ENCODE measurements at places on chromosomes 6 and 20.

DNA sequence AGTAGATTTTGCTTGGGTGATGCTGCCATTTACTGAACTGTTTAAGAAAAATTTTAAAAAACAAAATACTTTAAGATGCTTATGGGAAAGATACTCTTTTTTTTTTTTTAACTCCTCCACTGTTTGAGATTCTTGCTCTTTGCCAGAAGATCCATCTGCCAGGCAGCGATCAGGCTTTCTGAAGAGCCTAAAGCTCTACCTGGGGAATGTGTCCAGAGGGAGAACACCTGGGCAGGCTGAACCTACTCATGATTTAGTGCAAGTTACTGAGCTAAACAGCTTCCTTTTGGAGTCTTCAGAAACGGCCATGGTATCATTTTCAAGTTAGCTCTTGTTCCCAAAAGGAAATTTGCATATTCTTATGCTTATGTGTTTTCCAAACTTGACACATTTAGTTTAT, 23.5 kb upstream of the MLIP start:
- DNase-seq = no peak

- no peak for DNase-seq
Observed at GRCh38 chr20:46752728-46753127, 43.3 kb downstream of the SLC2A10 start.

GRCh38 chr6:53330137-53330536, 18.6 kb downstream of the ELOVL5 start:
- DNase-seq = no peak

GRCh38 chr6:32980488-32981038, 12.2 kb downstream of the BRD2 start:
- DNase-seq = no peak

DNA sequence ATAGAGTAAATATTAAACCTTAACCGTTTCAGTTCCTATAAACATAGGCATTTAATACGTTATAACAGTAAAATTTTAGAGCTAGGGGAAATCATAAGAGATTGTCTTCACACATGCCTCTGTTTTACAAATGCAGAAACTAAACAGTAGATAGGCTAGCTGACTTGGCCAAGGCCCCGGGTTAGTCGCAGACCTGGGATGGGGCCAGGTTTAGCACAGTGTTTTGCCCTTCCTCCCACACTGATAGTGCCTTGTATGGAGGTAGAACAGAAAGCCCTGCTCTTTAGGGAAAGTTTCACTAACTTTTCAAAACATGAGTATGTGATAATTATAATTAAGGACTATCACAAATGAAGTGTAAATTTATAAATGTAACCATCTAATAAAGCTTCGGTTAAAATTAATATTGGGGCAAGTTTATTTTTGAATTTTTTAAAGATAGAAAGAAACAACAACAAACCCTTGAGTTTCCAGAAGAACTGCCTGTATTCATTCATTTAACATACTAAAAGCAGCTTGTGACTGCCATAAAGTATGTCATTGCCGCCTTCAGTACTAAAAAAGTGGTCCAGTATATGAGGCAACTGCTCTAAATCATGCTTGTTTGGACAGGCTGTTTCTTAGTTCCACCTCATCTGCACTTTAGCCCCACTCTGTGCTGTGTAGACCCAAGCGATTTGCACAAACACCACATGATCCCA, 62.5 kb upstream of the LOC128125822 start:
- DNase-seq = no peak

- DNase-seq = no peak
Observed at GRCh38 chr6:41722969-41723529, 12.4 kb downstream of the TFEB start.

GRCh38 chr20:47272893-47273590, 83.5 kb downstream of the ZMYND8 start:
- peak; percentile 15 for DNase-seq

DNA sequence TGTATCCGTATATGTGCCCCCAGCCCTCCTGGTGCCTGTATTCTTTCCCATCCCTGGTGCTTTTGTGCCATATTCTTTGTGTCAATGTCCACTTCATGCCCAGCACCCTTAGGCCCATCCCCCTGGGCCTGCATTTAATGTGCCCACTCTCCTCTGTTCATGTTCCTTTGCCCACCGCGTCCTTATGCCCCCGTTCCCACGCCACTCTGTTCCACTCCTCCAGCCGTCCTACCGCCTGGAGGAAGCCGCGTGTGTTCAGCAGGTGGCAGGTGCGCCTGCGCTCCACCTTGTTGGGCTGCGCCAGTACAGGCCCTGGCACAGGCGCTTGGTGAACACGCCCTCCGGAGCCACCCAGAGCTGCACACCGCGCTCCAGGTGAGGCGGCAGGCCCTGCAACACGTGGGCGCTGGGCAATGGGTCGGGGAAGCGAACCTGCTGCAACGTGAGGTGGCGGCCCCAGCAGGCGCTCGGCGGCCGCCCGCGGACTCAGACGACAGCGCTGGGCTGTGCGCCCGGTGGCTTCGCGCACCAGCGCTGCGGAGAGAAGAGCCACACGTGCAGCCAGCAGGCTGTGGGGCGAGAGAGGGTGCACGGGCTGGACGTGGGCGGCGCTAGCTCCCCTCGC, 4.0 kb upstream of the FOXS1 start:
- no peak for DNase-seq

GRCh38 chr6:80725156-80725930, 618.9 kb downstream of the BCKDHB start:
- DNase-seq = no peak

DNA sequence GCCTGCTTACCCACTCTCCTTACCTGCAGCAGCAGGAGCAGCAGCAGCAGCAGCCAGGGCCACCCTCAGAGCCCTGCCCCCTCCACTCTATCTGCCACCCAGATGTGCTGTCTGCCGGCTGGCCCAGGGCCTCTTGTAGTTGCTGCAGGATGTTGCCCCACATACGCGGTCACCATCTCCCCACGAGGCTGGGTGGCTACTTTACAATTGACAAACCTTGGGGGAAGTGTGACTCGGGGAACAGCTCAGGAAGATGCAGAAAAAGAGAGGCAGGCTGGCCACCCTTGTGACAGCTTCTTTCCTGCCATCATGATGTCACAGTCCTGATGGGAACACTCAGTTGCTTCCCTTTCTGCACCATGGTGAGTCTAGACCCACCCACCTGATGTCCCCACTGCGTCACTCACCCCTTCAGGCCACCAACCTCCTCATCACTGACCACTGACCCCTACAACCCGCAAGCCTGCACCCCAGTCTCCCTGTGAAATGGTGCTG, 14.5 kb downstream of the TREM1 start:
- DNase-seq = no peak

GRCh38 chr6:22249711-22250350, 47.0 kb downstream of the PRL start:
- no peak for DNase-seq

GRCh38 chr6:166286839-166287271, 21.3 kb downstream of the PRR18 start:
- no peak for DNase-seq

GRCh38 chr20:49775229-49775693, 37.4 kb upstream of the SLC9A8 start:
- DNase-seq = no peak

DNA sequence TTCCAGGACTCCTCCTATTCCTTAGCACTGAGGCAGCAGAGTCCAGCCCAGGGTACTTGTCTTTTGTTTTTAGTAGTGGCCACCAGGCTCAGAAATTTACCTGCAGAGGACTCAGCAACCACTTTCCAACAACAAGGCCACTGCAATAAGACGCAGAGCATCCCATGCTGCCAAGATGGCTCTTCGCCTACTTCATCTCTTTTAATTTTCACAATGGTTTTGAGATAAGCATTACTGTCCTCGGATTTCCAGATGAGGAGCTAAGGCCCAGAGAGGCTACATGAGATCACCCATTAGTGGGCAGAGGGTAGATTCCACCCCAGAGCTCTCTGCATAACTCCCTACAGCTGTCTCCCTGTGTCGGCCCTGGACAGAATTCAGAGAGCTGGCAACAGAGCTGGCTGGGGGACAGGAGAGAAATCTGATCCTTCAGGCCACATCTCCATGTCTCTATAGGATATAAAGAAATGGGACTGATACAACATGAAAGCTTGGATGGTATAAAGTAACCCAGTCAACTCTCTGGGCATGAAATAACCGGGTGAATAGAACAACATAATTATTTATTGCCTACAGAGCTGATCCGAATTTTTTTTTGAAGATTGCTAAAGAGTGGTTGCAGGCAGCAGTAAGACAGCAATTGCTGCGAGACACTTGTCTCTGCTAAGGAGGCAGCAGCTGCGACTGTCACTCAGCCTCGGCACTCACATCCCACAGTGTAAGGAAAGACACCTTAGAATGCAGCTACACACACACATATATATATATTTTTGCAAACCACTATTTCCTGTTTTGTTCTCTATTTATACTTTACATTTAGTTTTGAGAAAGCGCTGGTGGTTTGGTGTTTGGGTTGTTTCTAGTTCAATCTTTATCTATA, 37.2 kb downstream of the SCML4 start:
- peak; percentile 23 for DNase-seq

DNA sequence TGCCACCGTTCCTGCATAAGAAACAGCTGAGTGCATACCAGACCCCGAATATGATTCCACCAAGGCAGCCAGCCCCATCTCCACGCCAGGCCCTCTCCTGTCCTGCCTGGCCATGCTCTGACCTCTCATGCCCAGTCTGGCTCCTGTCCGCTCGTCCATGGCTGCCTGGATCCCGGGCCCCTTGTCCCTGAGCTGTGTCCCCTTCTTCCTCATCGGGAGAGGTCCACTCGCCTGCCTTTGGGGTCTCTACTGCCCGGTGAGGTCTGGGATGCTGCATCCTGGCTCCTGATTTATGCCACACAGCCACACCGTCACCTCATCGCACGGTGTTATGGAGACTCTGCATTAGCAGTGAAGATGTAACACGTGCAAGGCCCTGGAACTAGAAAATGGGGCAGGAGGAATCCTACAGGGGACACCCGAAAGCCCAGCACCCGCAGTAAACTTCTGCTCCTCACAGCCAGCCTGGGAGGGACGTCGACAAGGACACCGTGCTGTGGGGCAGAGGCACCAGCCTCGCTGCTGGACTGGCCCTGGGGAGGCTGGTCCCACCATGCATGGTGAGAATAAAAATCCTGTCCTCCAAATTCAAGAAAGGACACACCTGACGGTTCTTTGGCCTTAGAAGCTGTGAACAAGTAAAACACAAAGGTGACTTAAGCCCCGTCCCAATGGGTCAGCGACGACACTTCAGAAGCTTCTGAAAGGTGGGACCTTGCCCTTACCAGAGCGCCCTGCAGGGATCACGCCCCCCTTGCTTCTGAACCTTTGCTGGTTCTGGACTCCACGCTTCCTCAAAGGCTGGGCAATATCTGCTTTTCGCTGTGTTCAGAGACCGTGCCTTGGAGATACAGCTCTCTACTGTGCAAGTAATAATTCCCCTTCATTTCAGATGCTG, 103.0 kb downstream of the DLL1 start:
- no peak for DNase-seq

DNA sequence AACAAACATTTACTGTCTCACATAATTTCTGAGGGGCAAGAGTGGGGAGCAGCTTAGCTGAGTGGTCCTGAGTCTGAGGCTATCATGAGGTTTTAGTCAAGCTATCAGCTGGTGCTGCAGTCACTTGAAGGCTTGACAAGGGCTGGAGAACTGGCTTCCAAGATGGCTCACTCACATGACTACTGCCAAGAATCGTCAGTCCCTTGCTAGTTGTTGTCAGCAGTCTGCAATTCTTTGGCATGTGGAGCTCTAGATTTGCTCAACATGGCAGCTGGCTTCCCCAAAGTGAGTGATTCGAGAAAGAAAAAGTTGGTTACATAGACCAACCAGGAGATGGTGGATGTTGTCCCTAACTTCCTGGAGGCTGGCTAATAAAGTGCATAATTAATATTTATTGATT, 2.8 kb upstream of the LRRC1 start:
- no peak for DNase-seq

DNA sequence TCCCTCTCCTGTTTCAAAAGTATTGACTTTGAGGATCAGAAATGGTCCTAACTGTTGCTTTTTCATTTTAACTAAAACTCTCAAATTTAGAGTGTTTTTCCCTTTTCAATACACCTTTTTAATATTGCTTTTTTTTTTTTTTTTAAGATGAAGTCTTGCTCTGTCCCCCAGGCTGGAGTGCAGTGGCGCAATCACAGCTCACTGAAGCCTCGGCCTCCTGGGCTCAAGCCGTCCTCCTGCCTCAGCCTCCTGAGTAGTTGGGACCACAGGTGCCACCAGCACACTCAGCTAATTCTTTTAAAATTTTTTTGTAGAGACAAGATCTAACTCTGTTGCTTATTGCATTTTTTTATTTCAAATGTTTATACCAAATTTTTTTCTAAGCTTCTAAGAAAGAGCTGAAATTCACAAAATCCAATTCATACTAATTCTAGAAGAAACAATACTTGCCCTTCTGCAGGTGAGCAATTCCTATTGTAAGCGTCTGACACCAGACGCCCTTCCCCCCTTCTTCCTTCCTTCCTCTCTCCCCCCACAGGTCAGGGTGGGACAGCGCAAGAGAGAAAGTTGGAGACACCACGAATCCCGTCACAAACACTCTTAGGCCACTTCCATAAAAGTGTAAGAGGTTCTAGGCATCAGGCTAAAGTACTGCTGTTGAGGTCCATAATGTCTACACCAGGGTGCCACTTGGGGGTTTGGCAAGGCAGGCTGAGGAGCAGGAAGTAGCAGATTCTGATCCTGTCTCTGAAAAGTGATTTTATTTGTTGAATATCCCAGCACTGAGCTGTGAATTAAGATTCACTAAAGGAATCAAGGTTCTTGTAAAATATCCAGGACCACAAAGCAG, 12.8 kb downstream of the DLL1 start:
- DNase-seq = no peak

- DNase-seq = no peak
Observed at GRCh38 chr6:25166955-25167748, 112.0 kb upstream of the CARMIL1 start.

GRCh38 chr6:152221806-152222628, 414.5 kb downstream of the ESR1 start:
- DNase-seq = no peak

GRCh38 chr6:154664287-154664686, 68.9 kb upstream of the SCAF8 start:
- no peak for DNase-seq

DNA sequence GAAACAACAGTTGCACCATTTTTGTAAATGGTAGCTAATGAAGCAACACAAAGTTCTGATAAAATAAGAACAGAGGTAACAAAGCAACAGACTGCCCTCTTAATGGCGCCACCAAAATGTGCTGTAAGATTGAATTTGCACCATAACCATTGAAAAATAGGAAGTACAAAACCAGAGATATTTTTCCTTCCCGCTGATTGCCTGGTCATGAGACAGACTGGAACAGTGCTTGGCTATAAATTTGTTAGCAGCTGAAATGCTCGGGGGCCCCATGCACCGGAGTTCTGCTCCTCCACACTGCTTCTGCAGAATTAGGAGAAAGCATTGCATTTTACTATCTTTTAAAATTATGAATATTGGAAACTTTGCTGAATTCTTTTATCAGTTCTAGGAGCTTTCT, 164.4 kb upstream of the QKI start:
- no peak for DNase-seq

GRCh38 chr6:148747145-148747470, 278 bp downstream of the UST start:
- no peak for DNase-seq

GRCh38 chr6:127854009-127854408, 46.8 kb downstream of the THEMIS start:
- no peak for DNase-seq

DNA sequence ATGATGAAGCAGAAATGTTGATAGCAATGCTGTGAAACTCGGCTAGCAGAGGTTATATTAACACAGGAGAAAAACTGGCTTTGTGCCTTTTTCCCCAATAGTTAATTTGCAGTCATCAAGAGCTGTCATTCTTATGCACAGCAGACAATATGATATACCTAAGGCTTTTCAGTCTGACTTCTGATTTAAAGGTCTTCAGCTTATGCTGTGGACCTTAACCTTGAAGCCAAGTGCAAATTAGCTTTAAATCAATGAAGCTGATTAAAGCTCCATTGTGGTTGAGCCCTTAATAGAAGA, 171.6 kb upstream of the ID4 start:
- DNase-seq = no peak

All from T-helper 1 cell (primary cell).